ENCODE measurements at places on chromosomes 5 and 9.

- DNase-seq: no peak
Observed at GRCh38 chr9:64128572-64128971, 1156.4 kb downstream of the FOXD4L5 start.

DNA sequence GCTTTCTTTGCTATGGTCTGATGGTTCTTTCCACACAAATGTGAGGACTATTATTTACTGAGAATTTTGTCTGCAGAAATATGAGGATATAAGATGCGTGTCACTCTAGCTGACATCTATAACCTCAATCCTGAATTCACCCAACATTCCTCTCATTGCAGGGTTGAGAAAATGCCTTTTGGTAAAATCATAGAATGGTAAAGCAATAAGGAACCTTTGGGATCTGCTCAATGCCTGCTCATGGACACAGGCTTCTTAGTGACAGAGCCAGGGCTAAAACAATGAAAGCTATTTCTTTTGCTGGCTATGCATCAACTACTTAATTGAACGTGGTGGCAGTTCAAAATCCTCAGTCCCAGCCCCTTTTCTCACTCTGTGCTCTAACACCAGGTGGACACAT lies 199.6 kb downstream of the GAS1 start:
- DNase-seq: no peak

GRCh38 chr5:173693670-173694069 lies 77.2 kb upstream of the BOD1 start:
- no peak for DNase-seq

- no peak for DNase-seq
Observed at GRCh38 chr5:8750100-8750499, 795.8 kb downstream of the SEMA5A start.

DNA sequence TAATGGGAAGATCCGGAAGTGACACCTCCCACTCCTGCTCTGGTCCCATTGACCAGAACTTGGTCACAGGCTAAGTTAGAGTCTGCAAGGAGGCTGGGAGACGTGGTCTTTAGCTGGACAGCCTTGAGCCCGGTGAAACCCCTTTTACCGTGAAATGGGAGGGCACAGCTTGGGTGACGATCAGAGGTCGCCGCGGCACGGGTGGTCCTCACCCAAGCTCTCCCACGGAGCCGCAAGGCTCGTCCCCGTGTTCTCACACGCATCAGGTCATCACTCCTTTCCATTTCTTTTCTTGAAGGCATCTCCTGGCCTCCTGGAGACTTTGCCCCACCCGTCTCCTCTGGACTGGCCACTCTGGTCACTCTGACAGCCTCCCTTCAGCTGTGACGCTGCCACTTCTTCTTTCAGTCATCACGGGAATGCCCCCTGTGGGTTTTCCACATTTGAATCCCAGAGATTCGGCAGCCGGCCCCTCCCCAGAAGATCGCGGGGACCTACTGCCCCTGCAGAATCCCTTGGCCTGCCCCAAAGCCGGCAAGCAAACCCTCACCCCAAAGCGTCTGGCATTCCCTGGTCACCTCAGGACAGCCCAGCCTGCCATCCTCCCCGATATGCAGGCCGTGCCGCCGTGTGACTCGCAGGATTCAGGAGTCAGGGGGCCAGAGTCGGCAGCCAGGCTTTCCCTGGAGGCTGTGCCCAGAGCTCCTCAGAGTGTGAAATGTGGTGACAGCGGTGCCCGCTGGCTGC lies 18.9 kb upstream of the EGFL7 start:
- no peak for DNase-seq

DNA sequence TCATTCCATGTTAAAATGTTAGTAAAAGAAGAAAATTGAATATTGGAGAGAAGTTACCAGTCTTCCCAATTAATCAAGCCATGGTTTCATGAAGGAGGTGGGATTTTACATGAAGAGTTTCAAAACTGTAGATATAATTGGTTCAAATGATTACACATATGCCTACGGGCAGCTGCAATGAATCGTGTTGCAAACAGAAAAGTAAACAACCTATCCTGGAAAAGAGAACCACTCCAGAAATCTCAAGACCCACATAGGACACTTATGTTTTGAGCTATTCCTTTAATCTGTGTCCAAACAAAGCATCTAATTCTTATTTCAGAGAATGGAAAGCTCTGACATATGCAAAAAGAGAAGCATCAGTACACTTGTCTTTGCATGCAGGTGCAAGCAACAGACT lies 340.2 kb downstream of the NDUFS4 start:
- no peak for DNase-seq

DNA sequence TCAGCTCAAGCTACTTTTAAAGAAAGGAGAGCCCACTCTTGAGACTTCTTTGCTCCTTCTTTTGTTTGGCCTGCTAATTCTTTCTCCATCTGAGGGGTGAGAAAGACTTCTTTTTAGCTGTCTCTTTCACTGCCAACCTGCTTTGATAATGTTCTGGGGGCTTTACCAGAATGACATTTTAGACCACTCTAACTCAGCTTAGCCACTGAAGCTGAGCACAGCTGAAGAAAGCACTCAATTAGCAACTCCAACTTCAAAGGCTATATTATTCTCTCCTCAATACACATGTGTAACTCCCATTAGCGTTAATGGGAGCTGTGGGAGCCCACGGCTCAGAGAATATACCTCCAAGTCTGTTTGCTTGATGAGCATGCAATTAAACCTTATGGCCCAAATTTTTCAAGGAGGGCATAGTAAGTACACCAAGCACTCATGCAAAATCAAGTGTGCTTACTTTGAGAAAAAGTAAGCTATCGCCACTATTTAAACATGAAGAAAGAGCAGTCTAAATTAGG lies 815.4 kb upstream of the DMAC1 start:
- no peak for DNase-seq

DNA sequence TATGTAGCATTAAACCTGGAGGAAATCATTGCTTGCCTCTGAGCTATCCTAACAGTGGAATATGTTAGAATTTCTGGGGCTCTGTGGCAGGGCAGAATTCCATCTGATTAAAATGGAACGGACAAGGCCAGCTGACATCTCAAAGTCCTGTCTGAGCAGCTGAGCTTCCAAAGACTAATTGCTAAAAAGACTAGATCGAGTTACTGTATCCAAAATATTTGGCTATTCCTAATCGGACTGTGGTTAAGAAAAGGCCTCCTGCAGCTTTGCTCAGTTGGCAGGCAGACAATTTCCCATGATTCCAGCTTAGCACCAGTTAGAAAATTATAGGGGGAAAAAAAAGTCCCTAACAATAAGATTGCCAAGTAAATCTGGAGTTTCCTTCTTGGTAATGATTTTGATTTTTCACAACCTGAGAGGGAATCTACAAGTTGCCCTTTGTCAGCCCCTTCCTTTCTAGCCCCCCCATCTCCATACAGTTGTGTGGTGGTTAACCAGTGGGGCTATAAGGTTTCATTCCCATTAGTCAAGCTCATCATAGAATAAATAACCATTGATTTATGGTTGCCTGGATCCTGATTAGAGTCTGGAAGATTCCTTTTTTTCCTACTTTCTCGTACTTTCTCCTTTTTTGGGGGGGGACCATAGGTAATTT lies 26.4 kb downstream of the PTGR1 start:
- peak; percentile 27 for DNase-seq

GRCh38 chr5:135944967-135945560 lies 9.7 kb downstream of the LECT2 start:
- peak; percentile 83 for DNase-seq

- DNase-seq: no peak
Observed at GRCh38 chr5:8683496-8683895, 814.5 kb downstream of the MTRR start.
